ENCODE measurements at places on chromosomes 5 and 9.

DNA sequence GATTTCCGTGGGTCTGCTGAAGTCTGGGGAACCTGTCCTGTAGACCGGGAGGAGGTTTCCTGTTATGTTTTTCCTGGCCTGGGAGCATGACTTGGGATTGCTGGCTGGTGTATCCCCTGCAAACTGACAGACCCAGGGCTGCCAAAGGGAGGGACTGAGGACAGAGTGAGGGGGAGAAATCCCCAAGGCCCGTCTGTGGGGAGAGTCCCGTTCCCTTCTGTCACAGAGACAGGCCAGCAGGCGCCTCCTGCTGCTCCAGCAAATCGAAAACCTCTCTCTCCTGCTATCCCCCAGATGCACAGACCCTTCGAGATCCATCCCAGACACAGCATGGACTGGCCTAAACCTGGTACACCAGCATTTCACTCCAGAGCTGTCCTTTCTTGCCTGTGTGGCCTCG, 56.2 kb upstream of the ALDH1B1 start:
- no peak for DNase-seq

DNA sequence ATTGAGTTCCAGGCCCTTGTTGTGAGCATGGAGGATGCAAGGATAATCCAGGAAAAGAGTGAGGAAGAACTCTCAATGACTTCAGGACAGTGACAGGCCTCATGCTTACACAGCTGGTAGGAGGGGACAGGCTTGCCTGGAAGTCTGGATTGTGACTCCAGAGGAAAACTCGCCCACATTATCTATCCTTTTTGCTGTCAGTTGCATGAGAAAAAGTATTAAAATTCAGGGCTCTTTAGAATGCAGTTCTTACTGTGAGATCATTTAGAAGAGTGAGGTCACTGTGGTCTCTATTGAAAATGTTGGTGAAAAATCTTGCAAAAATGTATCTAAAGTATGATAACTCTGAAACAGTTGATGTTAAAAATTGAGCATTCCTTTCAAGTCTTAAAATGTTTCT, 30.5 kb downstream of the NTRK2 start:
- DNase-seq: no peak

GRCh38 chr9:121658166-121658565, 6.7 kb downstream of the DAB2IP start:
- DNase-seq: no peak

DNA sequence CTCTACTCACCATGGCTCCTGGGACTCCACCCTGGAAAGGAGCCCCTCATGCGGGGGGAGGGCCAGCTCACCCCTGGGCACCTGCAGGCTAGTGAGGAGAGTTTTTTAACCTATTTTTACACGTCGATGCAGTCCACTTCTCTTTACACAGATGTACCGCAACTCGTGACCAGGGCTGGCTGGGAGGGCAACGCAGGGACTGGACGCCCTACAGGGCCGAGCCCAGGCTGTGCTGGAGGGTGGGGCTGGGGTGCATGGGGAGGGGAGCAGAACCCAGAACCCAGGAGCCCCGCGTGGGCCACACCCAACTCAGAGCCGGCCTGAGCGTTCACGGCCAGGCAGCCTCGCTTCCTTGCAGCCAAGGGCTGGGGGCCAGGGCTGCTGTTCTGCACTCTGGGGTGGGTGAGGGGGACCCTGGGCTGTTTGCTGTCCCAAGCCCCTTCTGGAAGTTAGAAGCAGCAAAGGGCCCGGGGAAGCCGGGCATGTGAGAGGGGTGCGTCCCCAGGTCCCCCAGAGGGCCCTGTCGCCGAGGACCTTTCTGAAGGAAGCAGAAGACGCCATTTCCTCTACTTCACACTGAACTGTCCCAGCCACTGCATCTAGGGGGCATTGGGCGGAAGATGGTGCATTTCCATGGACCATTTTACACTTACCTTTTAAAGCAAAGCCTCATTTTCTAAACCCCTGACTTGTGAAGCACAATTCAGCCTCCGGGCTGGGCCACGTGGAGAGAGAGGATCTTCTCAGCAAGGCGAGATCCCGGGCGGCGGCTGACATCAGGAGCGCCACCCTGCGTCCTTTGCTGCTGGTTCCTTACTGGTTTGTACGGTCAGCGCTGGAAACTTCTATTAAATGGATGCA, 90.5 kb downstream of the KCNT1 start:
- DNase-seq: no peak

- no peak for DNase-seq
These were observed 523.3 kb downstream of the LRRC70 start for GRCh38 chr5:63101870-63102269.

DNA sequence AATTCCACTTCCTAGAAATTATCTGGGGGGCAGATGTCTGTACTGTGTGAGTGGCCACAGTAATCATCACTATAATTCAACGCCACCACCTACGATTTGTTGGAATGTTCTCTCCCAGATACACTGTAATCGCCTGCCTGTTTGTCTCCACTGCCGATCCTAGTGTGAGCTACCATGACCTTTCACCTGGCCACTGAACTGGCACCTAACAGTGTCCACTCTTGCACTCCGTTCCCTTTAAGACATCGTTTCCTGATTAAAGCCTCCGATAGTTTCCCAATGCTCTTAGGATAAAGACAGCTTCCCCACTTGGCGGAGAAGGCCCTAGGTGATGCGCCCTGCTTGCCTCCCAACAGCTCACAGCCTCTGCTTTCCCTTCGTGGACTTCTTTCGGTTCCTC, 4.0 kb downstream of the PHYKPL start:
- no peak for DNase-seq

GRCh38 chr9:2241461-2241835, 226.3 kb downstream of the SMARCA2 start:
- DNase-seq: no peak

DNA sequence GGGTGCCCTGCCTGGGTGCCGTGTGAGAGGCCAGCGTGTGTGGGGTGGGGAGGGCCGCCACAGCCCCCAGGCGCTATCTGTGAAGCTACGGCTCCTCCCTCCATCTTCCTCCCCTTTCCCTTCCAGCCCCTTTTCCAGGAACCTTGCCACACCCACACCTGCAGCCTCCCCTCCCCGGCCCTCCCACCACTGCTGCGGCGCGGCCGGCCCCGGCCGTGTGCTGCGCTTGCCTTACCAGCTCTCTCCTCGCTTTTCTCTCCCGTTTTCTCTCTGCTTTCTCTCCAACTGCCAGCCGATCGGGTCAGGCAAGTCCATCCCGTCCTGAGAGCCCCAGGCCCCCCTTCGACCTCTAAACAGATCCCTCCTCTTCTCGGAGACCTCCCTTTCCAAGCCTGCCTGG, 21.4 kb downstream of the GOLGA2 start:
- DNase-seq: no peak

DNA sequence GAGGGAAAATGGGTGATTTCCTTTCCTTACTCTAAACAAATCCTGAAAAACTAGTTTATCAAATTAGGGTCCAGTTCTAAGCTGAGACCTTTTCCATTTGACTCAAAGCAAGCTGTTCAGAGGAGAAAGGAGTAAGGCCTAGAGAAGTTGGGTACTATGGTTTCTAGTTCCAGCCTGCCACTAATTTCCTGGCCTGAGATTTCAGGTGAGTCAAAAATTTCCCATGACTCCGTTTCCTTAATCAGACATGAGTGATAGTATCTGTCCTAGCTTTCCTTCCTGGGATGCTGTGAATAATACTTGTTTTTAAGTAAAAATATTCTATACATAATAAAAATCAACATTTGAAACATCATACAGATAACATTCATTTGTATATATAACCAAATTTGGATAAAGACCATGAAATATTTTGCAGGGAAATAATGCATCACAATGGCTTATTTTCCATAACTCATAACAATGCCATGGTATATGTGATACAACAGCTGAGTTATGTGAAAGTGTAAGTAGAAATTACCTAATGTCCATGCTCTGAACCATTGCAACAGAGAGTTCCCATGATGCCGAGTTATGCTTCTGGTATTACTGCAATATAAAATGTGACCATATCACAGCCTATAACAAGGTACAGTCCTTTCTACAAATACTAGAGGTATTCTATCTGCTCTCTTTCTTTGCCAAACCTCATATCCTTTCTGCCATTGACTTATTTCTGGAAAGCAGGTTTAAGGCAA, 142.7 kb downstream of the MLLT3 start:
- DNase-seq: no peak

GRCh38 chr5:6712142-6712576, 1.1 kb upstream of the TENT4A start:
- peak; percentile 72 for DNase-seq

- DNase-seq: no peak
These were observed 22.8 kb upstream of the KCNN2 start for GRCh38 chr5:114339108-114339507.

DNA sequence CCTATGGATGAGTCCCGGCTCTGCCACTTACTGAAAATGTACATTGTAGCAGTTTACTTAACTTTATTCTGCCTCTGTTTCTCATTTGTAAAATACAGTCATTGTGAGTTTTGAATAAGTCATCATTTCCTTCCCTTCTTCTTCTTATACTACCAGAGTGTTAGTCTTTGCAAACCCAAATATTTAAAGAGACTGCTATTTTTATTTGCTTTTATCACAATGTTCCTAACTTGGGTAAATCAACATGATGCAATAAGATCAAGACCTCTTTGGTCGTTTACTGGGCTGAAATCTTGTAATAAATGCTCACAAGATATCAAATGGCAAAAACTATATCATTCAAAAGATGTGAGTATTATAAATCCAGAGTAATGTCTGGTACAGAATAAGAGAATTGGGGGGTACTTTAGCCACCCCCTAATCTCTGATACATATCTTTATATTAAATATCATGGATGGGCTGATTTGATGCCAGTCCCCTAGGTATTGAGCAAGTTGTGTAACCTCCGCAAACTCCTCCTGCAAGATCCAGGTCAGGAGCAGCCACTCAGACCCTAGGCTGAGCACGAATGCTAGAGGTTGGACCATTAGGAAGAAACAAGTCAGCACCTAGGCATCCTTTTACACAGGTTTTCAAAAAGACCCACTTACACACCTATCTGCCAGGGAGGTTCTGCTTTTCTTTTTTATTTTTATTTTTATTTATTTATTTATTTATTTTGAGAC, 13.3 kb upstream of the GLDC start:
- no peak for DNase-seq

GRCh38 chr9:98867429-98868168, 60.1 kb downstream of the GALNT12 start:
- no peak for DNase-seq
